CD4-positive, alpha-beta T cell treated with Interleukin-15 for 1 hour (primary cell): ENCODE measurements at places on chromosomes 11 and 22.
A peak's percentile ranks its signal among the peaks of the same experiment; 100 is the strongest.

- DNase-seq: no peak
Observed at GRCh38 chr11:112534208-112534607, 273.5 kb upstream of the PLET1 start.

GRCh38 chr22:19879992-19880785 lies 25.5 kb upstream of the GNB1L start:
- DNase-seq: peak; percentile 11

DNA sequence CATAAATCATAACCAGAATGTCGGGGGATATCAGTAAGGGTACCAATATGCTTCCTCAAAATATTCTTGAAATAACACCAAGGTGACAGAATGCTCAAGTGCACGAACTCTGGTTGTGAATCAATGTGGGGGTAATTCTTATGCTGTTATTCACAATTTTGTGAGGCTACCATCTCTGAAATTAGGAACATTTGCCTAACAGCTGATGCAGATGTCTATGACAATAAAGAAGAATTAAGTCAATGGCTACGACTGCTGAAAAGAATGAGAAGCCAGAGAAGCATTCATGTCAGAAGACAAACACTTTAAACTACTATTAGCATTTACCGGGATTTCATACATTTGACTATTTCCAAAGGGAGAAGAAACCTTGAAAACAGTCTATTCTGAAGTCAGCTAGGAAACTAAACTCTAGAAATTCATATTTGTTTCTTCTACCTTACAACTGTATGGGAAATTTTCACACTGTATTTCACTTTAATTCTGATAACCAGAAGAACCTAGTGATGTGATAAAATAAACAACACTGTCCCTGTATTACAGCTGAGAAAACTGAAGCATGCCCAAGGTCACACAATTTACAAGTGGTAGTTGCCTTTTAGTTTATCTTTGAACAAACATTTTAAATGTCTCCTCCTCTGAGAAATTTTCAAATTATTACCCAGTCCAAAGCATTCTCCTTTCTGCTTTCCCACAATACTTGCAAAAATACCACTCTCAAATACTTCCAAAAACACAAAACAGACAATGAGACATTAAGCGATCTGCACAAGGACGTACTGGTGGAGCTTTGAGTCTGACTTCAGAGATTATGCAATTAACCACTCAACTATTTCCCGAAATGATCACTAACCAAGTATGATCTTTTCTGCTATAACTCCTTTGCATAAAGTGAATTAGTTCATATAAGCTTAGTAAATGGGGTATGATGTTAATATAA lies 18.0 kb upstream of the ARHGAP32 start:
- no peak for DNase-seq

DNA sequence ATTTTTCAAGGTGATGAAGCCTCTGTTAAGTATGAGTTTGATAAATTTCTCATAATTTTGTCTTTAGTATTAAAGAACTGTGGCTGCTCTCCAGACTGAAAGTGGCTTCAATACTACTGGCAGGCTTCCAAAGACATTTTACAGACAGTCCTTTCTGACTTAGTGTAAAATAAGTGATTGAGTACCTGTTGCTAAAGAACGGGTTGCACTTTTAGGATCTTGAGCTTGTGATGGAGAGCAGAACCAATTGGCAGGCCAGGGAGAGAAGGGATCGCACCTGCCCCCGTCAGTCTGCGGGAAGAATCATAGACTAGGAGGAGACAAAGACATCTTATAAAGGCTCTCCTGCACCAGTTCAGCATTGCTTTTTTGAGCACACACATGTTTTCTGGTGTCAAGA lies 4.4 kb downstream of the NCAM1 start:
- DNase-seq: no peak

- no peak for DNase-seq
Observed at GRCh38 chr11:134905928-134906327, 493.9 kb upstream of the B3GAT1 start.

GRCh38 chr11:2694495-2694894 lies 5.3 kb downstream of the KCNQ1OT1 start:
- DNase-seq: no peak

- DNase-seq: no peak
Observed at GRCh38 chr22:34080433-34080832, 160.2 kb upstream of the LARGE1 start.

DNA sequence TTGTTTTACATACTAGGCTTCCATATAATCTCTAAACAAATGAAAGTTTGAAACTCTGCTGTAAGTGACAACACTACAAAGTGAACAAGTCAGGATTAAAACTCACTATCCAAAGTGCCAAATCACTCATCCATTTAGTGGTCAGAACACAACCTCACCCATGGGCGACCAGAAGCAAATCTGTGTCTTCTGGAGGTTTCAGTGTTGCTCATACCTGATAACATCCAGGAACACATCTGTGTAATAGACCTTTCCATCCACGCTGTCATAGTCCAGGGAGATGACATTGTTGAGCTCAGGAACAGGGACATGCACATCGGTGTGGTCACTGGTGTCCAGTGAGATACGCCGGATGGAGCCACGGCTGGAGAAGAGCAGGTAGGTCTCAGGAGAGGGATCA lies 28.5 kb upstream of the CKAP5 start:
- no peak for DNase-seq

GRCh38 chr22:37193629-37194191 lies 5.7 kb upstream of the C1QTNF6 start:
- peak; percentile 47 for DNase-seq

DNA sequence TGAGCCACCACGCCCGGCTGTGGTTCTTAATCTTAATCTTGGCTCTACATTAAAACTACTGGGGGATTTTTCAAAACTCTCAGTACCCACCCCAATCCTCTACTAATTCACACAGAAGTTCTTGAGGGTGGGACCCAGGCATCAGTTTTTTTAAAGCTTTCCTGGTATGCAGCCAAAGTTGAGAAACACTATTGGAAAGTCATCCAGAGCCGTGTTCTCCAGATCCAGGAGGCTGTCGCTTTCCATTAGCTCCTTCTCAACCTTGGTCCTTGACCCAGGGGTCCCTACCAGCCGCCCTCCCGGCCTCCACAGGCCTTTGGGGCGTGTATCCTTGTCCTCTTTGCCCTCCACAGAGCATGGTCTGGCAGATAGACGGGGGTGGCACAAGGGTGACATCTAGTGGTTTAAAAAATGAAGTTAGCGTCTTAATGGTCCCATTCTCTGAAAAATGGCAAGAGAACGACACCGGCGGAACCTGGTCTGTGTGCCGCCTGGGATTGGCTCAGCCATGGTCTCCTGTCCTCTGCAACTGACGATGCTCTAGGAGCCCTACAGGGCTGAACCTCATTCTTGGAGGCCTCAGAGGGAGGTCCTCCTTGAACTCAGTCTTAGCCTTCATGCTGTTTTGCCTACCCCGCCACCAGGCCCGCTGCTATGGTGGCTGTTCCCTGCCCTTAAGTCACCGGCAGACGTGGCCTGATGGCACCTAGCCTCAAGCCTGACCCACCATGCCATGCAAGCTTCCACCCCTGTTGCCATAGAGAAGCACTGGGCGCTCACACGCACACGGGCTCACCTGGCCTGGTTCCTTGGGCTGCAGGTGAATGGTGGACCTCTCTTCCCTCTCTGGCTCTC lies 152.0 kb upstream of the SYN3 start:
- DNase-seq: peak; percentile 21

GRCh38 chr11:132177106-132177505 lies 806.7 kb downstream of the NTM start:
- no peak for DNase-seq

- DNase-seq: no peak
Observed at GRCh38 chr11:70788248-70789022, 390.1 kb downstream of the CTTN start.

DNA sequence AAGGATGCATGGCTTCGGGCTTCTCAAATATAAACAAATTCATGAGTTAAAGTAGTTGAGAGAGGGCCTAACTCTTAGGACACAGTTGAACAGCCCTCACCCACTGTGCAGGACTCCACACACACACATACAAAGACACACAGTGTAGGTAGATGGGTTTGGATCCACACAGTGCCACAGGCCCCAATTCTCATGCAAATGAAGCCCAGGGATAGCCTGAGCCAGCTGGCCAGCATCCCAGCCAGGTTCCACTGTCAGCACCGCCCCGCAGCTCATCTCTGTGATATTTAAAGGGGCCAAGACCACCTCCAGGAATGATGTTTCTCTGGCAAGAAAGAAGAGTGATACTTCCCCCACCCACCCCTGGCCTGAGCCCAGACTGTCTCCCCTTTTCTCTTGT lies 11.7 kb downstream of the SLC35C1 start:
- no peak for DNase-seq

- no peak for DNase-seq
Observed at GRCh38 chr22:30158744-30159500, 78.7 kb downstream of the HORMAD2 start.

- DNase-seq: no peak
Observed at GRCh38 chr11:86949995-86950660, 5.1 kb downstream of the FZD4 start.

GRCh38 chr22:25007444-25008106 lies 55.1 kb downstream of the KIAA1671 start:
- no peak for DNase-seq

DNA sequence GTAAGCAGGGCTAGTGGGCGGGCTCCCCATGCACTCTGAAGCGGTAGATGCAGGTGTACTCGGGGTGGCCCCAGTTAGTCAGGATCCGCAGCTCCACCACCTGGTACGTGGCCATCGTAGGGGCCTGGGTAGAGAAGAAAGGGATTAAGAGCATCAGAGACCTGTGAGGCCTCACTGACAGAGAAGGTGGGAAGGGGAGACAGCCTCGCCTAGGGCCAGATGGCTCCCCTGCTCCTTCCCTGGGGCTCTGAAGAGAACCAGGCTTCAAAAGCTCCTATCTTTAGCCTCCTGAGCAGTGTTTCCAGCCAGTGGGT lies 19.6 kb downstream of the SUN2 start:
- DNase-seq: no peak

DNA sequence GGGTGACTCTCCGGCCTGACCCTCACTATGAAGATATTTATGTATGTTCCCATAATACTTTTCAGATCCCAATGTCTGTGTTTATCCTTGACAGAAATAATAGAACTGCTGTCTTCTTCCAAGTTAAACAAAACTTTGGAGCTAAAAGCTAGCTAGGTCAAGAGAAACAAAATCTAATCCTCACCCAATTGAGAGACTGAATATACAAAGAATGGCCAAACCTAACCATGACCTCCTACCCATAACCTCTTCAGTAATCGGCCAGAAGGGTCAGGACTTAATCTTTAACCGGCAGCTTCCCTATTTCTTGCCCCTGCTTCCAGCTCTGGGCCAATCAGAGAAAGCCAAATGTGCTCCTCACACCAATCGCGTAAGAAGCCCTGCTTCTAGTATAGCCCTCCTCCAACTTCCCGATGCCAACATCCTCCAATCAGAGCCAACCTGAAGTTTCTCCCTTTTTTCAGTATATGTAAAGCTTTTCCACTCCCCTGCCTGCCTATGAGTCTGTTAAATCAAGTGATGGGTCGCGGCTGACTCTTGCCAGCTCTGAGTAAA lies 1.7 kb upstream of the DDX6 start:
- DNase-seq: peak; percentile 85

DNA sequence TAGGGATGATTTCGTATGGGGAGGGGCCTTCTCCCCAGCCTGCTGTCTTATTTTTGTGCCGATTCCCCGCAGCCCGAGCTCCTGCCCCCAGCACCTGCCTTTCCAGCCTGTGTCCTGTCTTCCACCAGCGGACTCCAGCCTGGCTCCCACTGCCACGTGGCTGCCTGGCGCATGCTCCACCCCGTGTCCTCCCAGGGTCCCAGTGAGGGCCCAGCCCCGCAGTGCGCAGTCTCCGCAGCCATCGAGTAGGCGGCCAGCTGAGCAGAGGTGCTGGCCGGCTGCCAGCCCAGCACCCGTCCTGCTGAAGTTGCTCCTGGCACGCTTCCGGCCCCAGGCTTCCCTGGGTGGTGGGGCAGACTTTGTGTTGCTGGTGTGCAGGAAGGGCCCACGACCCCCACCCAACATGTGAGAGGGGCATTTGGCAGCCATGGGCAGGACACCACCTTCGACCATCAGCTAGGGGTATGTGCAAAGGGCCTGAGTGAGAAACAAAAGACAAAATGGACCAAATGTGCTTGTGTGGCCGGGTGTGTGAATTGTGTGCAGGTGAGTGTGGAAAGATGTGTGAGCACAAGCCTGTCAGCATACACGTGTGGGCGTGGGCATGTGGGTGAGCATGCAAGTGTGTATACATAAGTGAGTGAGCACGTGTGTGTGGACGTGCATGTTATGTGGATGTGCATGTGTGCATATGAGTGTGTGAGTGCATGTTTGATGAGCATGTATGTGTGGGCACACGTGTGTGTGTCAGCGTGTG lies 55.9 kb downstream of the RTN4R start:
- DNase-seq: no peak

- no peak for DNase-seq
Observed at GRCh38 chr11:6440906-6441358, at the start of gene HPX. Gene HPX (minus strand): TSS chr11:6440987. CDS start chr11:6440963, 24 bp downstream.
